Stimulated activated CD4-positive, alpha-beta T cell treated with anti-CD3 and anti-CD28 coated beads, TNF-alpha, amount 100 ng/mL, for 1 hour (primary cell): ENCODE measurements at places on chromosomes 2 and 18.
A peak's percentile ranks its signal among the peaks of the same experiment; 100 is the strongest.

DNA sequence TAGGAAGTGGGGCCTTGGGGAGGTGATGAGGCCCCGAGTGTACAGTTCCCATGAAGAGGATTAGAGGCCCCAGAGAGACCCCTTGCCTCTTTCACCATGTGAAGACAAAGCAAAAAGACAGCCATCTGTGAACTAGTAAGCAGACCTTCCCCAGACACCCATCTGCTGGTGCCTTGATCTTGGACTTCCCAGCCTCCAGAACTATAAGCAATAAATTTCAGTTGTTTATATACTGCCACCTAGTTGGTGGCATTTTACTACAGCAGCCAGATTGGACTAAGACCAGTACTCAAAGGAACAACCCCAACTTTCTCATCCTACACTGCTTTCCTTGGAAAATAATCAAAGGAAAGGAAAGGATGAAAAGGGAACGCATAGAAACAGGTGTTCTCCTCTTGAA, 27.9 kb upstream of the CREG2 start:
- no peak for DNase-seq

DNA sequence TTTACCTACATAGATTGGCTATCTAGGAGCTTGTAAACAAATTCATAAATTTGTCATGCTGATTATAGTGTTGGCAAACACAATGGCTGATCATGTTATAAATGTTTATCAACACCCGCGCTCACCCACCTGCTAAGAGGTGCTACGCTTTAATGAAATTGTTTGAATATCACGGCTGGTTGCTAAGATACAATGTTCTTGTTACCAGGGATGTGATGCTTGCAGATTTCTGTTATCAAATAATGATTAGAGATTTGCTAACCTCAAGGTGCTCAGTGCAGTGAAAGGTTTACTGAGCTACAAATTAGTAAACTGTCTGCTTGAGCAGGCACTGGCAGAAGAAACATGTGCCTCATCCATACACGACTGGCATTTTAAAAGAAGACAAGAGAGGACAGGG, 160.0 kb upstream of the ZEB2 start:
- DNase-seq, result no peak

- DNase-seq, result peak; percentile 54
Measured at GRCh38 chr2:11753886-11754699, 7.7 kb downstream of the LPIN1 start.

DNA sequence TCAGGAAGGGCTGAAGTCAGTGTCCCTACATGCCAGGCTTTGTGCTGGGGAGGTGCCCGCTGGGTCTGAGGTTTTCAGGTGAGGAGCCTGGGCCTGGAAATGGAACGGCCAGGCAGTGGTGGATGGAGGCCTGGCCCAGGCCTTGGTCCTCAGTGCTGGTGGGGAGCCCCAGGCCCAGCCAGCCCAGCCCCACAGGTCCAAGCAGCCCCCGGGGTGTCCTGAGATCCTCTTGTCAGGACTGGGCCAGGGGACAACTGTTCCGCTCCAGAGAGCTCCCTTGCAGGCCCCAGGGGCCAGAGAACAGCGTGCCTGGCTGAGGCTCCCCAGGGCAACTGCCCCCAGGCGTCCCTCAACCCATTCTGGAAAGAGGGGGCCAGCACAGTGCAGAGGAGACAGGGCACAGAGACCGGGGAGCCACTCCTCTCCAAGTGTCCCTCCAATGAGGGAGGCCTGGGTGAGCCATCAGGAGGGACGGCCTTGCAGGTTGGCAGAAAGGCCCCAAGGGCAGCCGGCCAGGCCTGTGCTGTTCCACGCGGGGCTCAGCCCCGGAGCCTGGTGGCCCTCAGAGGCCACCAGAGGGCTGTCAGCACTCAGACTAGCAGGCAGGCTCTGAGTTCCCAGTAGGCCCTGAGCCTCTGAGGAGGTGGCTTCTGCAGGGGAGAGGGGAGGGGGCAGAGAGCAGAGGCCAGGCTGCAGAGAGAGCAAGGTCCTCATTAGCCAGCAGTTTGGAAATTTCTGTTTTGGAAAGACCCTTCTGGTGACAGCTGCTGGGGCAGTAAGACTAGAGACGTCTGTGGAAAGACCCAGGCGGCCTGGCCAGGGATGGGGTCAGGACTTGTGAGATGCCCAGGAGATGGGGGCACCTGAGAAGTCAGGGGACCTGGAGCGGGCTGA, 29.4 kb upstream of the SNED1 start:
- no peak for DNase-seq

DNA sequence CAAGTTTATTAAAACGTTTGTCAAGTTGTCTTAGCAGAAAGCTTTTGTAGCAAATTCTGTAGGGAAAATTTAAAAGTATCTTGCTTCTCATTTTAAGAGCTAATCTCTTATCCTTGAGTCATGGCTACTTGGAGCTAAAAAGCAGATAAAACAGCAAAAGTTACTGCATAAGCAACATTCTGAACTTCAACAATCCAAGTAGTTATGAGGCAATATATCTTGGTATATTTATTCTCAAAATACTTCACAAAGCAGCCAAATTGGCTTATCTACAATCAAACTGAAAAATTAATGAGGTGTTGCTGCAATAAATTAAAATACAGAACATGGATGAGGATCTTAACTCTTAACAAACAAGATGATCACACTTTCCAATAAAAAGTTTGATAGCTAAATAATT, 306.5 kb downstream of the PIEZO2 start:
- no peak for DNase-seq

DNA sequence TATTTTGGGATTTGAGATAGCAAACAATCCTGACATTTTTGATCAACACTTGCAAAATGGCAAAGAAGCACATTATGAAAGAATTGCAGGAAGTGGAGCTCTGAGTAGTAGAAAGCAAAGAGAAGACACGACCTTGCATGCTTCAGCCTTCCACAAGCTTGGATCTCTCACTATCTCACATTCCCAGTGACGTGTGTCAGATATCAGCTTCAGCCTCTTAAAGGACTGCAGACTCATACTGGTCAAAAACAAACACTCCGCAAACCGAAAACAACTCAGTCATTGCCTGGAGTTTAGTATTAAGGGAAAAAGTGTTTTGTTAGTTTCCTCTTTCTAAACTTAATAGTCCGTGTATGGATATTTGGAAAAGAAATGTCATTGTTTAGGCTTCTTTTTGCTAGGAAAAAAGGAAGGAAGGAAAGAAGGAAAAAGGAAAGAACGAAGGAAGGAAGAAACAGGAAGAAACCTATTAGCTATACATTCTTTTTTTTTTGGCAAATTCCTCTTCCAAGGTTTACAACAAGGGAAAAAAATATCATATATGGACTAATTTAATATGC, 32.6 kb upstream of the SLC40A1 start:
- no peak for DNase-seq

- DNase-seq, result no peak
Measured at GRCh38 chr2:6671913-6672312, 193.8 kb downstream of the CMPK2 start.

DNA sequence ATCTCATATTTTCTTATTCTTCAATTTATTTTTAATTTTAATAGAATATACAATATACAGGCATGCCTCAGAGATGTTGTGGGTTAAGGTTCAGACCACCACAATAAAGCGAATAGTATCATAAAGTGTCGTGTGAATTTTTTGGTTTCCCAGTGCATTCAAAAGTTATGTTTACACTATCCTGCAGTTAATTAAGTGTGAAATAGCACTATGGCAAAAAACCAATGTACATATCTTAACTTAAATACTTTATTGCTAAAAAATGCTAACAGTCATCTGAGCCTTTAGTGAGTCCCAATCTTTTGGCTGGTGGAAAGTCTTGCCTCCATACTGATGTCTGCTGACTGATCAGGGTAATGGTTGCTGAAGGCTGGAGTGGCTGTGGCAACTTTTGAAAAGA, 637.6 kb downstream of the TDRD15 start:
- no peak for DNase-seq

- DNase-seq, result no peak
Measured at GRCh38 chr18:42471885-42472284, 516.9 kb downstream of the PIK3C3 start.

DNA sequence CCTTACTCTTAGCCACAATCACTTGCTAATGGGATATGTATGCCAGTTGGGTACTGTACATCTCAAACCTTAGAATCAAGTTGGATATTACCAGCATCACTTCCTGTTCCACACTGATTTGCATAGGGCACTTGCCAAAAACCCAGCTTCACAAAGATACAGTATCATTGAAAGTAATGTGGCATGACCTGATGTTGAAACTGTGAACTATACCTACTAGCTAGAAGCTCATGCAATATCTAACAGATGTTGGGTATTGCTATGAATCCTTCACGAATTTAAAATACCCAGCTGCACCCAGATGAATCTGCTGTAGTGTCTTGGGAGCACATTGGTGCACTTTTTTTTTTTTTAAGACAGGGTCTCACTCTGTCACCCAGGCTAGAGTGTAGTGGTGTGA, 6.5 kb upstream of the STAMBP start:
- no peak for DNase-seq

GRCh38 chr18:35203067-35203466, 37.8 kb upstream of the ZNF397 start:
- no peak for DNase-seq

DNA sequence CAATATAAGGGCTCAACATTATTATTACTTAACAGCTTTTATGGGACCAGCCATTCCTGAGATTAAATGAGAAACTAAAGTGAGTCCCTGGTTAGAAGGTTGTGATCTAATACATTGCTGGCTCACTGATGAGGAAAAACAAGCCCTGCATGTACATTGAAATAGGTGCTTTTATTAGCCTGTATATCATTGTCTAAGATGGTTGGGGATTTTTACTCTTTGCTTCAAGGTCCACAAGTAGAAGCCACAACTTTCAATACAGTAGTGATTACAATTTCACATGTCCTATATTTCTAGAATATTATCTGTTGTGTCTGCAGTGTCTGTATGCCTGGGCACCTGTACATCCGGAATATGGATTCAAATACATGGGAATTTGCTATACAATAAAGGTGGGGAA, 104.1 kb upstream of the FZD5 start:
- DNase-seq, result no peak

DNA sequence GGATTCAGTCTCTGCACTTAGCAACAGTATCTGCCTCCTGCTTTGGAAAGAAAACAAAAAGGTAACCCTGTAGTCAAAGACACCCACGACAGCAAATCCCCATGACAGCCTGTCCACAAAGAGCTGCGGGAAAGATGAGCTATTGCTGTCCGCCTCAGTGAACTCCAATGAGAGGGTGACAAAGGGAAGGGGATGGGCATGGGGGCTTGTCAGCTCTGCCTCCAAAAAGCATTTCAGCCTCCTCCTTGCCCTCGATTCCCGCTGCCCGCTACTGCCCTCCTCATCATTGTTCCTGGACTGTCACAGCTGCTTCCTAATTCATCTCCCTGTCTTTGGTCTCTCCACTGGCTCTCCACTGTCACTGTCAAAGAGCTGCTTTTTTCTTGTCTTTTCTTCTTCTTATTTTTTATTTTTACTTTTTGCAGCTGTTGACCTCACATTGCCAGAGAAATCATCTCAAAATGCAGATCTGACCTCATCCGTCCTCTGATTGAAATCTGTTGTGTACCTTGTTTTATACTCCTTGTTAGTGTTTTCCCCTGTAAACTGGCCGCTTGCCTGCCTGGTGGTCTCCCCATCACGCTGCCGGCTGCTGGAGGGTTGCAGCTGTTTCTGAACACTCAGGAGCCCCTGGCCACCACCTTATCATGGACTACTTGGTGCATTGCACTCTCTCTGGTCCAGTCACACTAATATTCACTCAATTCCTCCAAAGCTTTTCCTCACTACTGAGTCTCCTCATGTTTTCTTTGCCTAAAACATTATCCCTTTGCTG, 7.9 kb upstream of the E2F6 start:
- no peak for DNase-seq

DNA sequence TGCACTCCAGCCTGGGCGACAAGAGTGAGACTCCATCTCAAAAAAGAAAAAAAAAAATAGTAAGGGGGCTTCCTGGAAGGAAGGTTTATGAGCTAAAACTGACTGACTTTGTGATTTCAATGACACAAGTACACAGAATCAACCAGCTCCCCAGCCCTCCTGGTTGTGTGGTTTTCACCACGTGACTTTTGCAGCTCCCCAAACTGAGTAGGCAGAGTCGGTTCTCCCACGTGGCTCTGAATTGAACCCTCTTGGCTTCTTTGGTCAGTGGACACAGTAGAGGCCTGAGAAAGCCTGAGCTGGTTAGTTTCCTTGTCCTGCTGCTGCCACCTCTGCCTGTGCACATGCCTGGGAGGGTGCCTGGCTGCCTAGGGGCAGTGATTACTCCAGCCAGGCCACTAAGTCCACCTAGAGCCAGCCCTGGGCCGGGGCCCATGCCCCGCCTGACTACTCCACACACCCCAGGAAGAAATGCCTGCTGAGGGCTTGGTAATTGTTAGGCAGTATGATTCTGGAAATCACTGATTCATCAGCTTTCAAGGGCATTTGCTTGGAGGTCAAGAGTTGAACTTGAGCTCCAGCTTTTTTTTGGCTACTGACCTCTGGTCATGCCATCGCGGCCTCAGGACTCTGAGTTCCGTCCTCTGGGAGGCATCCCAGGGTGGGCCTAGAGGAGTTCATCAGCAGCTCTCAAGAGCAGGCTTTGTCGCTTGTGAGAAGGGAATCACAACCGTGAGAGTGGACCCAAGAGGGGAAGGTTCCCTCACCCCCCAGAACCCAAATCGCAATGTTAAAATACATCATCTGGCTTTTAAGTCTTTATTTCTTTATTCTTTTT, 431.9 kb upstream of the HS6ST1 start:
- DNase-seq, result no peak

DNA sequence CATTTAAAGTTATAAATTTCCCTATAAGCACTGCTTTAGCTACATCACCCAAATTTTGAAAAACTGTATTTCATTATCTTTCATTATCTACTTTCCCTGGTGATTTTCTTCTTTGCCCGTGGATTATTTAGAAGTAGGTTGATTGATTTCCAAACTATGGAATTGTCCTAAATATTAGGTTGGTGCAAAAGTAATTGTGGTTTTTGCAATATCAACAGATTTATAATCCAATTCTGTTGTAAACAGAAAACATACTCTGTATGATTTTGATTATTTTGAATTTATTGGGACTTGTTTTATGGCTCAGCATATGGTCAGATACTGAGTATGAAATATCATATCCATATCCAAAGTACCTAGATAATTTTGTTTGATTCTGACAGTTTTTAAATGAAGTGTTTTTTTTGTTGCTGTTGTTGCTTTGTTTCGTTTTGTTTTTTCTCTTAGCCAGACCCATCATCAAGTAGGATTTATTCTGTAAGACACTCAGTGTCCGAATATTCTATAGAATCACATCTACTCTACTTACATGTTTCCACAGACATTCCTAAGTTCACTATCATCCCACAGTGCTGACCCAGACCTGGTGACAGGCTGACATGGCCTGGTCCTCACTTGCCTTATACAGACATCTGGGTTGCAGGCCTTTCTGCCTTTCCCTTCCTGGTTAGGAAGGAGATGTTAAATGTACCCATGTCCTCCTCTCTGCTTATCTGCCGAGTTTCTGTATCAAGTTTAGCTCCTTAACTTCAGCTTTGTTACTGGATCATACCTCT, 2.1 kb upstream of the TRABD2A start:
- no peak for DNase-seq

GRCh38 chr18:23631746-23632145, 31.0 kb downstream of the ANKRD29 start:
- DNase-seq, result no peak

- no peak for DNase-seq
Measured at GRCh38 chr2:10783421-10783820, 29.2 kb downstream of the PDIA6 start.
